Lung (tissue), 17 donors: ENCODE measurements at places on chromosomes 6 and 20.
A peak's percentile ranks its signal among the peaks of the same experiment; 100 is the strongest.

DNA sequence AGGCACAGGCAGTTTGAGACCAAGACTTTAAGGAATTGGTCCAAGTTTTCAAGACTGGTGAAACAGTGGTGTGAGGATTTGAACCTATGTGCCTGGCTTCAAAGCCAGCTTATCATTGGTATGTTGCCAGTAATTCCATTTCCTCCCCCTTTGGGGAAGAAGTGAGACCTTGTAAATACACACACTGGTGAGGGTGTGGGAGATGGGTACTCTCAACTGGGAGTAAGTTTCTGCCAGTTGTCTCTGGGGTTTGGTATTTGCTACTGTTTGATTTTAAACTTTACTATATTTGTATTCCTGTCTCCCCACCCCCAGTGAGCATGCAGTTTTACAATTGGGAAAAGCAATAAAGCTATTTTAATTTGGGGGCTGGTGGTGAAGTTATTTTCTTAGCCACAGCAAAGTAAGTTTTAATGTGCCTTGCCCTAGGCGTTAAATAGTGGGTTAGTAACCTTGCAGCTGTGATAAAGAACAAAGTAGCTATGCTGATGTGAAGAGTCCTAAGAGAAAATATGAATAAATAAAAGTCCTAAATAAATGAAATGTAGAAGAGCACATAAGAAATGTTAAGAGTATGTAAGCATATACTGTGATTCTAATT lies 31.0 kb downstream of the SNX9 start:
- no peak for DNase-seq

- DNase-seq, result no peak
Measured at GRCh38 chr6:14682812-14683211, 563.1 kb upstream of the JARID2 start.

DNA sequence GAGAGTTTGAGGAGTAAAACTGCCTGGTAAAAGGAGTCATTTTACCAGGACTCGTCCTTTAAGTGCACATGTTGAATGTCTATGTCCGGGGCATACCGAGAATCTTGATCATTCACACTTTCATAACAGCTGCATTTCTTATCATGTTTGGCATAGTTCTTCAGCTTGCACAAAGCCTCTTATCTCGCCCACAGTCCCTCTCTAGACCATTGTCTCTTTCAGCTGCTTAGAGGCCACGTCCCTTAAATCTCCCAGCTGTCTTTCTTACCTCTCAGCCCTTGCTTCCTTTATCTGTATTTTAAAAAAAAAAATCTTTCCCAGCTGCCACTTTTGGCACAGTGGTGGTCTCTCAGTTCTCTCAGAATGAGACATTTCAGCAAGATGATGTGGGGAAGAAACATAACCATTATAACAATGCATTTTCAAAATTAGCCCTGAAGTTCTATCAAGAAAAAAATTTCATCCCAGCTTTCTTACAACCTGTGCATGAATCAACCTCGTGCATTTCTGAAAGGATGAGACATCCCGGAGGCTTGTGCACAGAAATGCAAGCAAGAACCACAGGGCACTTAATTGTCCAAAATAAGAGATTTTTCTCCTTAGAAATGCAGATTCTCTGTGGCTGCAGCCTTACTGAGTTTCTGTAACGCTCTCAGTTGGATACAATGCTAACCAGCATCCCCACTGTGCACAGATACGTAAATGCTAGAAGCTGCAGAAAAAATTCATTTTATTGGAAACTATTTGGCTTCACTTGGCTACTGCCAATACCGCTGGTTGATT lies 24.2 kb downstream of the RBM24 start:
- DNase-seq, result peak; percentile 85

GRCh38 chr6:169954977-169955376 lies 203.6 kb downstream of the ERMARD start:
- DNase-seq, result no peak

GRCh38 chr20:8523684-8524083 lies 391.6 kb downstream of the PLCB1 start:
- DNase-seq, result no peak

DNA sequence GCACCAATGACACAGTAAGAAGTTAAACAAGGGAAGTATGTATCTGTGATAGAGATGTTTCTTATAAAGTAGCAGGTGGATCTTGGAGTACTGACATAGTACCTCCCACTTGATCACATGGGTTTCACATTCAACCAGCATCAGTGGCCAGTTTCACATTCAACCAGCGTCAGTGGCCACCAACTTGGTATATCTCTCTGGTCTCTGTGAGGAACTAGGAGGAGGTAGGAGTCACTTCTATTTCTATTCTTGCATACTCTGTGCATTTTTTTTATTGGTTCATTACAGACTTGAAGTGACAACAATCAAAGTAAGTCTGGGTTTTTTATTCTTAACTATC lies 200.3 kb upstream of the SIM1 start:
- no peak for DNase-seq

GRCh38 chr20:9235518-9235917 lies 166.6 kb downstream of the PLCB4 start:
- no peak for DNase-seq

DNA sequence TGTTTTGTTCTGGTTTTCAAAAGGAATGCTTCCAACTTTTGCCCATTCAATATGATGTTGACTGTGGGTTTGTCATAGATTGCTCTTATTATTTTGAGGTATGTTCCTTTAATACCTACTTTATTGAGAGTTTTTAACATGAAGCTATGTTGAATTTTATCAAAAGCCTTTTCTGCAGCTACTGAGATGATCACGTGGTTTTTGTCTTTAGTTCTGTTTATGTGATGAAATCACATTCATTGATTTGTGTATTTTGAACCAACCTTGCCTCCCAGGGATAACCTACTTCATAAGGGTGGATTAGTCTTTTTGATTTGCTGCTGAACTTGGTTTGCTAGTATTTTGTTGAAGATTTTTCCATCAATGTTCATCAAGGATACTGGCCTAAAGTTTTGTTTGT lies 92.7 kb upstream of the TCF21 start:
- no peak for DNase-seq

DNA sequence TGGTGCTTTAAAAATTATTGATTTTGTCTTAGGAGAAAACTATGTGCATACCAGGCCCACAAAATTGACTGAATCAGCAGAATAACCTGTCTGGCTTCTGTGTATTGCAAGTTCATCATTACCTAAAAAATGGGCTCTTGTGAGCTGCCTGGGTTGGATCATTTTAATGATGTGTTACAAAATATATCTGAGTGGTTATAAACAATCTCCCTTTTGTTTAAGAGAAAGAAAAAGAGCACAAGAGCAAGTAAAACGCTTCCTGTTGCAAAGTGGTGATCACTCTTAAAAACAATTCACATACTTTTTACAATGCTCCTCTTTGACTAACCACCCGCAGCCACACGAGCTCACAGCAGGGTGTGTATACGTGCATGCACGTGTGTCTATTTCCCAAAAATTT lies 335.1 kb downstream of the HDGFL1 start:
- DNase-seq, result no peak

DNA sequence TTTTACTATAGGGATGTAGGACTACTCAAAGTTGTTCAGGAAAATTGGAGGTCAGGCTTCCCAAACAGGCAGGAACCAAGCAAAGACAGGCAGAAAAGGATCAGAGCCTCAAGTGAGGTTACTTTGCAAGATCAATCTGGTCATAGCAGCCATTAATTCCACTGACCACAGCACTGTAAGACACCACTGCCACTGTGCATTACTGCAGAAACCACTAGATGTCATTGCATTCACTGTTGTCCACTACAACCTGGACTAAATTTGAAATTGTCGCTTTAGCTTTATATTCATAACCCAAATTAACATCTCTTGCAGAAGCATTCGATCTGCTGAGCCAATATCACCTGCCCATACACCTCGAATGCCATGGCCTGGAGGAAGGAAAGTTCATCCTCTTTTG lies 126.9 kb upstream of the UFL1 start:
- DNase-seq, result no peak

GRCh38 chr20:20482453-20482852 lies 114.5 kb downstream of the INSM1 start:
- no peak for DNase-seq
